CD8-positive, alpha-beta T cell (primary cell): ENCODE measurements at places on chromosomes 6 and 20. TPM values are rescaled to one million over a fixed set of nuclear protein-coding genes. Genes with fewer than 3 reads are reported as not detected.

DNA sequence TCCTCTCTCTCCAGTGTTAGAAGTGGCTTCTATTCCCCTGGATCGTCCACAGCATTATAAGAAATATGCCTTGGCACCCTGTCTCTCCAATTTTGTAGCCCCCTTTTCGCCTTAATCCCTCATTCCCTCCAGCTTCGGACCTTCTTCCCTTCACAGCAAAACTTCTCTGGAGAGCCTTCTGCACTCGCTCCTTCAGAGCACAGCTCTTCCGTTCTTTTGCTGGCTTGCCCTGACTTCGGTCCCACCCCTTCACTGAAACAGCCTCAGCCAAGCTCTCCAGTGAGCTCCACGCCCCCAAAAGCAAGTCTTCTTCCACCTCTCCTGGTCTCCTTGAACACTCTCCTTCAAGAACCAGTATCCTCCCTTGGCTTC is 134.7 kb upstream of the RNF24 start:
- no peak for DNase-seq

GRCh38 chr20:52736507-52736906 is 235.7 kb upstream of the TSHZ2 start:
- DNase-seq: no peak

DNA sequence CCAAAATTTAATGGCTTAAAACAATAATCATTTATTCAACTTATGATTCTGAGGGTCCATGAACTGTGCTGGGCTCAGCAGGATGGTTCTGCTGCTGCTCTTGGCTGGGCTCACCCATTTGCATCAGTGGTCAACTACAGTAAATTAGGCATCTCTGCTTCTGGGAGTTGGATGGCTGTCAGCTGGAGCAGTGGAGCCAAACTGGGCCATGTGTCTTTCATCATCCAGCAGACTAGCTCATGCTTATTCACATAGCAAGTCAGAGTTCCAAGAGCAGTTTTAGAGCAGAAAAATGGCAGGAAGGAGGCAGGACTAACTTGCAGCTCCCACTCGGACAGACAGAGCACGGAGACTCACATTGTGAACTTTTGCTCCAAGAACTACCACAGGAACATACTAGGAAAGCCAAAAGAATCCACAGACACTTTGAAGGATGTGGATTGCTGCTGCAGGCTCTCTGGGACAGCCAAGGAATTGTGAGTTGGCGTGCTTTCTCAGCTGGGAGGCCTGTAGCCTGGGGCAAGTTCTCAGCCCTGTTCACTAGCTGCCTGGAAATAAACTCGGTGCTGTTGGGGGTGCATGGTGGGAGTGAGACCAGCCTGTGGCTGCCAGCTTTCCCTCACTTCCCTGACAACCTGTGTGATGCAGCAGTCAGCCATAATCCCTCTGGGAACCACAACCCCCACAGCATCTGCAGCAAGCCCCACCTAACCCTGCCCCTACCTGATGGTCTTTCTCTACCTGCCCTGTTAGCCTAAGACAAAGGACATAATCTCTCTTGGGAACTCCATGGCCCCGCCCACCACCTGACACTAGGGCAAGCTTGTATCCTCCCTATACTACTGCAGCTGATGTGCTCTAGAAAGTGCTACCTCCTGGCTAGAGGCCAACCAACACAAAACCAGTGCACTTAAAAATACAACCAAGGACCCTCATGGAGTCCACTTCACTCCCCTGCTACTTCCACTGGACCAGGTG is 129.0 kb downstream of the JPH2 start:
- DNase-seq: no peak

DNA sequence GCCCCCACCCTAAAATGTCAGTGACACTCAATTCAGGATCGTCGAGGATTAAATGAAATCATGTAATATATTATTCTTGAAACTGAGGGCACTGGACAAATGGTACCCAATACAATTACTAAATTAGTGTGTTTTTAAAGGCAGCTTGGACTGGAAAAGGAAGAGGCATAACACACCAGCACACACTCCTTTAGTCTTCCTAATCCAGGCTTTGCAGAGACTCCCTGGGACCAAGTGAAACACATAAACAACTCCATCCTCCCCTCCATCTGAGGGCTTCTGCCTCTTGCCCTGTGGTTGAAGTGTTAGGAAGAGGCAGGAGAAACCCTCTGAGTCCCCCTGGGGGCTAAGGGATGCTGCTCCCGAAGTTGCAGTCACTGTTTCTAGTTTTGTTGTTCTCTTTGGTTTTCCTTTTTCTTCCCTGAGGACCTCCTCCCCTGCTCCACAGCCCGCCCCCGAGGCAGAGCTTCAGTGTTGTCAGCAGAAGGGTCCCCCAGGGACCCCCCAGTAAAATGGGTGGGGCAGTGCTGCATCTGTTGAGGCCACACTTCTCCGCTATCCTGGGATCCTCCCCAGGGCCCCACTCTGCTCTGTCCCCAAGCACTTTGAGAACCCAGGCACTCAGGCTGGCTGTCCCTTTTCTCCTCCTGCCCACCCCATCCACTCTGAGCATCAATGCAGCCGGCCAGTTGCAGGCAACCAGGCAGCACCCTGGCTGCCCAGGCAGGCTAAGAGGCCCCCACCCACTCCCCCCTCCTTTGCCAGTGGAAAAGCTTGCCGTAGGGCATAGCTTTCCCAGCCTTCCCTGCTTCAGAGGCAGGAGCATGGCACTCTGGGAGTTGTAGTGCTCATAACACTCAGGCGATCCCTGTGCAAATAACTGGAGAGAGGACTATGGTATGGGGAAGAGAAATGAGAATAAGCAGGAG is 5.9 kb downstream of the TMEM63B start:
- no peak for DNase-seq

ROS1 gene
- total RNA-seq: not detected

GRCh38 chr6:107114926-107115694 is at the start of gene BEND3:
BEND3 (minus strand) TSS chr6:107115515; CDS start chr6:107099285, 16,230 bp downstream.
- peak; percentile 3 for DNase-seq

- DNase-seq: peak; percentile 70
Observed at GRCh38 chr20:53609491-53610445, 16.1 kb upstream of the ZNF217 start.

HLA-B gene
- total RNA-seq: 10,002 TPM
